Renal cortical epithelial cell (primary cell): ENCODE measurements at places on chromosomes 6 and 20.

GRCh38 chr6:4794140-4794707, 18.0 kb downstream of the CDYL start:
- no peak for DNase-seq

DNA sequence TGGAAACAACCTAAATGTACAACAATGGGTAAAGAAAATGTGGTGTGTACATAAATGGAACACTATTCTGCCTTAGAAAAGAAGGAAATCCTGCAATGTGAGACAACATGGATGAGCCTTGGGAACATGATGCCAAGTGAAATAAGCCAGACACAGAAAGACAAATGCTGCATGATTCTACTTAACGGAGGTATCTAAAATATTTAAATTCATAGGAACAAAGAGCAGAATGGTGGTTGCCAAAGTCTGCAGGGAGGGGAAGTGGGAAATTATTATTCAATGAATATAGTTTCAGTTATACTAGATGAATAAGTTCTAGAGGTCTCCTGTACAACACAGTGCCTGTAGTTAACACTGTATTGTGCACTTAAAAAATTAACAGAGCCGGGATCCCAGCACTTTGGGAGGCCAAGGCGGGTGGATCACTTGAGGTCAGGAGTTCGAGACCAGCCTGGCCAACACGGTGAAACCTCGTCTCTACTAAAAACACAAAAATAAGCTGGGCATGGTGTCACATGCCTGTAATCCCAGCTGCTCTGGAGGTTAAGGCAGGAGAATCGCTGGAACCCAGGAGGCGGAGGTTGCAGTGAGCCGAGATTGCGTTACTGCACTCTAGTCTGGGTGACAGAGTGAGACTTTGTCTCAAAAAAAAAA, 71.4 kb upstream of the SNX9 start:
- DNase-seq: no peak

DNA sequence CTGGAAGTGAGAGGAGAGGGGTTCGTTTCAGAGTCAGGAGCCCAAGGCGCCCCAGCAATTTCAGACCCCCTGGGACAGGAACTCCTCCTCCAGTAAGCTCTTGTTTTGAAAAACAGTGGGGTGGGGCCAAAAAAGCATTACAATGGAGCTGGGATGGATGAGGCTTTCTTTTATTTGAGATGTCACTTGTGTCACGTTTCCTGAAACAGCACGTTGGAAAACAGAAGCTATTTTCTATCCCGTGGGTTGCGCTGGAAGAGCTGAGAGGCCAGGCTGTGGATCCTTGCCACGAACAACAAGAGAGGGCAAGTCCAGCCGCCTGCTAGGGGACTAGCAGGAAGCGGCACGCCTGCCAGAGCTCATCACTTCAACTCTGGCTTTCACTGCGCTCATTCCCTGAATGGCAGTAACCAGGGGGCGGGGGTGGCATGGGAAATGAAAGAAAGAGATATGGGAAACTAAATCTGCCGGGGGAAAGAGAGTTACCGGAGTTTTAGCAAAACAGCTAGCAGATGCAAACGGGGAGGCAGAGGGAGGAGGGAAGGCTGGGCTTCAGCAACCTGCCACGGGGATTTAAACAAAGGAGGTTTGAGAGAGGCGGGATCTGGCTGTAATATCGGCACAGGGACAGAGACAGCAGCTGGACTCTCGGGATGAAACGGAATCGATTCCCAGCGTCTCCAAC, 34.6 kb downstream of the GCNT2 start:
- no peak for DNase-seq

GRCh38 chr20:23652371-23652770, 14.6 kb upstream of the CST3 start:
- peak; percentile 77 for DNase-seq

DNA sequence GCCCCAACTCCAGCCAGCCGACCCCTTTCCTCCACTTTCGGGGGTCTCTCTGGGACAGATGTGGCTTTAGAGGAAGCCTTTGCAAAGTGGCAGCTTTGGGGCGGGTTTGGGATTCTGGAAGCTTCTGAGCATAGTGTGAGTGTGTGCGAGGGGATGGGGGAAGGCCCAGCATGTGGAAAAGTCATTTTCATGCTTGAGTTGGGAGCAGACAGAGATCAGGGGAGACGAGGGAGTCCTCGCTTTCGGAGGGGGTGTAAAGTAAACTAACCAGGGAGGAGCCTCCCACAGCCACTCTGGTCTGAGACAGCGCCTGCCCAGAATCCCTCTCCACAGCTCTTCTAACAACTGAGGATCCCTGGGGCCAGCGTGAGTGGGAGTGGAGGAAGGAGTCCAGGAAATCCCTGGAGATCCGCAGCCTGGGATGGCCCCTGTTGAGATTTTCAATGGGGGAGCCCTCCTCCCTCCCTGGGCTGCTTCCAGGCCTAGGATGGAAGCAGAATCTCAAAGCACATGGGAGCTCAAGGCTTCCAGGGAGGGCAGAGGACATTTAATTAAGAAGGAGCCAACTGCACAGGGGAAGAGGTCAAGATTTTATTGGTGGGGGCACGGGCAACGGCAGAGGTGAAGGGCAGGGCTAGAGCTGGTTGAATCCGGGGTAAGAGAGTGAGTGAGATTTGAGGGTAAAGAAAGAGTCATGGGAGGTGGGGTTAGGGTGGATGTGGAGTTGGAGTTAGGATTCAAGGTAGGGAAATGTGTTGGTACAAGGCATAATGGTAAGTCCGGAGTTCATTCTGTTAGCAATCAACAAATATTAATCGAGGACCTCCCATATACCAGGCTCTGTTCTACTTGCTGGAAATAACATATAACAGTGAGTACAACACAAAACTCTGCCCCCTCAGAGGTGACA, 102.3 kb upstream of the FOXP4 start:
- DNase-seq: no peak

DNA sequence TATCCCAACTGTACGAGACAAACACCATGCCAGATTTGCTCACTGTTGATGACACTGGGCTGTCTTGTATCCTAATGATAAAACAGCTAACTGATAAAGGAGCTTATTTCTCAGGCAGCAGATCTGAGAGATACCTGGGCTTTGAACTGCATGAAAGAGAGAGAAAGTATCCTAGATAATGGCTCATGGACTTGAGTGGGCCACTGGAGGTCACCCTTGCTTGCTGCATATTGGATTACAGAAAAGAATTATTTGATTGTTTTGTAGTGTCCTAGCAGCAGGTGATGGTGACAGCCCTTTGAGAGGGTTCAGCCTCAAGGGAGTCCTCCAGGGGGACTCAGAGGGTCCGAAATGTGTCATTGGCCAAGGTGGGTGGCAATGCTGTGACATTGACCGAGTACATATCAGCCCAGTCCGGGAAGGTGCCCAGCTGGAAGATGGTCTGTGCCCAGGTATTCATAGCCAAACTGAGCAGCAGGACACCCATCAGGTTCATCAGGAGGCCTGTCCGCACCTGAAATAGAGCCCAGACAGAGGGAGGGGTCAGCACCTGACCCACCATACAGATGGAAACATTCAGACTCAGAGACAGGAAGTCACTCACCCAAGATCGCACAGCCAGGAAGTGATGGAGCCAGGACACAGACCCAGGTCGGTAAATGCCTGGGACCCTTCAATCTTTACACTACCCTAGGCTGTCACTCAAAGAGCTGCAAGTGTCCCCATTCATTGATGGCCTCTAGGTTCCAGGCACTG, 9.4 kb upstream of the OCSTAMP start:
- DNase-seq: no peak

DNA sequence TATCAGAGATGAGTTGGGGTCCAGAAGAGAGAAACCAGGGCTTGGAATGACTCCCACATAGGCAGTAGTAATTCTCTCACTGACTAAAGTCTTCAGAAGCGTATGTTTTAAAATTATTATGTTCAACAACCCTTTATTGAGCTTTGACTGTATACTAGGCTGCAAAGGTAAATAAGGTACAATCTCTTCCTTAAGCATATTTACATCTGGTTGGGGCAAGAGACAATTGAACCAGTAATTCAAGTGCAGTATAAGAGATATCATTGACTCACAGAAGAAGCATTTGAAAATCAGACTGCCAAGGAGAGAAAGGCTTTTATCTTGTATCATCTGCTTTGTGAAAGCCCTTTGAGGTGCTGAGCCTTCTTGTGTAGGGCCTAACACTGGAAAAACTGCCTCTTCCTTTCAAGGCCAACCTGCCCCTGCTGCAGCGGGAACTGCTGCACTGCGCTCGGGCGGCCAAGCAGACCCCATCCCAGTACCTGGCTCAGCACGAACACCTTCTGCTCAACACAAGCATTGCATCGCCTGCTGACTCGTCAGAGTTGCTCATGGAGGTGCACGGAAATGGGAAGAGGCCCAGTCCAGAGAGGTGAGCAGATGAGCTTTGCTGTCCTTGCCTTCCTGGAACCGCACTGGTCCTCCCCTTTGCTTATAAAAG, 39.3 kb upstream of the C20orf144 start:
- DNase-seq: no peak

GRCh38 chr6:142871910-142872331, 73.1 kb downstream of the HIVEP2 start:
- DNase-seq: peak; percentile 99

DNA sequence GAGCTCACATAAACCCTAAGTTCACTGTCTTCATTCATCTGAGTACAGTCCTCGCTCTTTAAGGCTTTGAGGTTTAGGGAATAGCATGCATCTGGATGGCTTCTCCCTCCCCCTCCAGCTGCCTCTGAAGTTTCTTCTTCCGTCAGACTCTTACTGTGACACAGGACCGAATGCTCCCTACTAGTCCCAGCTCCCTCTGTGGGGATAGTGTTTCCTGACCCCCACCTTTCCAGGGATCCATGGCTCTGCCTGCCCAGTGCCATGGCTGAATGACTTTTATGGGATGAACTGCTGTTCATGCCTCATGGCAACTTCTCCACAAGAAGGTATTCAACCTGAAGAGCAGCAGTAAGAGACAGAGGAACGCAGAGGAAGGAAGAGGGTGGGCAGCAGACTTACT, 79.8 kb upstream of the EMILIN3 start:
- DNase-seq: no peak

DNA sequence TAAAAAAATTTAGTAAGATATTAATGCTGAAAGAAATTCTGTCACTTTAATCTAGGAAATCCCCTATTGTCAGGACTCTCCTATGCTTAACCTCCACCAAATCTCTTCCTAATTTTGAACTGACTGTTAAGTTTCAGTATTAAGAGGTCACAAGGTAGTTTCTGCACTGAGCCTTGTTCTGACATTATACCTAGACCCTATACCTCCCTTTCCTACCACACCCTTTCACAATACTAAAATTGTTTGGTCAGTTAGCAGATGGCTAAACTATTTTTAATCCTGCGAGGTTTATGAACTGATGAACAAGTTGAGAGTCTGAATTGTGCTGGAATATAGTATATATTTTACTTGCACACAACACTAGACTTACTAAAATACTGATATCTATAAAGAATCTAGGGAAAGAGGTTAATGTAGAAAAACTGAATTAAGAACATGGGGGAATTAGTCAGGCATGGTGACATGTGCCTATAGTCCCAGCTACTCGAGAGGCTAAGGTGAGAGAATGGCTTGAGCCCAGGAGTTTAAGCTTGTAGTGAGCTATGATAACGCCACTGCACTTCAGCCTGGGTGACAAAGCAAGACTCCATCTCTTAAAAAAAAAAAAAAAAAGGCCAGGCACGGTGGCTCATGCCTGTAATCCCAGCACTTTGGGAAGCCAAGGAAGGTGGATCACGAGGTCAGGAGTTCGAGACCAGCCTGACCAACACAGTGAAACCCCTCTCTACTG, 51.5 kb downstream of the HBS1L start:
- no peak for DNase-seq

GRCh38 chr6:31834367-31835250, 7.1 kb downstream of the HSPA1B start:
- peak; percentile 72 for DNase-seq

DNA sequence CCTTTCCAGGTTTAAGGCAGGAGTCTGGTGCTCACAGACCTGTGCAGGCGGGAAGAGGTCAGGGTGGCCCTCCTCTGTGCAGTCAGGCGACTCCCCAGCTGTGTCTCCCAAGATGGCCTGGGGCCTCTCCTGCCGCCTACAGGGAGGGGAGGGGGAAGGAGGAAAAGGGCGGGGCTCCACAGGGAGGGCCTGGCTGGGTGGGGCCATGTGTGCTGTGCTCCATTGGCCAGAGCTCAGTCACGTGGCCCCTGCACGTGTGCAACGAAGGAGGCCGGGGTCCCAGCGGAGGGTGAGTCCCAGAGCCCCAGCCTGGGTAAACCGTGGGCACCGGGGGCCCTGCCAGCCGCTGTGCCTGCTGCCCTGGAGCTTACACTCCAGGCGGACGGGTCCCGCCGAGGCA, 211.6 kb downstream of the ZDHHC14 start:
- DNase-seq: no peak
